ENCODE measurements at places on chromosomes 5 and 9.

GRCh38 chr5:113526421-113526820 is 12.9 kb downstream of the YTHDC2 start:
- no peak for DNase-seq

GRCh38 chr5:14204785-14205321 is 61.7 kb downstream of the TRIO start:
- peak; percentile 64 for DNase-seq

DNA sequence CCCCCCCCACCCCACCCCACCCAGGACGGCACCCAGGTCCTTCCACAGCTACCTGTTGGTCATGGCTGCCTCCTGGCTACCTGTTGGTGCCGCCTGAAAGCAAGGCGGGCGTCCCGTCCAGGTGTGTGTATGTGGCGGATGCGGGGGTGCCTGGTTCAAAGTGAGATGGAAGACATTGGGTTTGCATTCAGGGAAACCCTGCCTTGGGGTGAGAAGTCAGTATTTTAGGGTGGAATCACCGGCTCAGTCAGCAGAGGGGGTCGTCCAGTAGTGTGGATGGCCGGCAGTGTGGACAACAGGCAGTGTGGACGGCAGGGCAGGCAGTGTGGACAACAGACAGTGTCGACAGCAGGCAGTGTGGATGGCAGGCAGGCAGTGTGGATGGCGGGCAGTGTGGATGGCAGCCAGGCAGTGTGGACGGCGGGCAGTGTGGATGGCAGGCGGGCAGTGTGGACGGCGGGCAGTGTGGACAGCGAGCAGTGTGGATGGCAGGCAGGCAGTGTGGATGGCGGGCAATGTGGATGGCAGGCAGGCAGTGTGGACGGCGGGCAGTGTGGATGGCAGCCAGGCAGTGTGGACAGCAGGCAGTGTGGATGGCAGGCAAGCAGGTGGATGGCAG is 28.0 kb downstream of the NKD2 start:
- no peak for DNase-seq

DNA sequence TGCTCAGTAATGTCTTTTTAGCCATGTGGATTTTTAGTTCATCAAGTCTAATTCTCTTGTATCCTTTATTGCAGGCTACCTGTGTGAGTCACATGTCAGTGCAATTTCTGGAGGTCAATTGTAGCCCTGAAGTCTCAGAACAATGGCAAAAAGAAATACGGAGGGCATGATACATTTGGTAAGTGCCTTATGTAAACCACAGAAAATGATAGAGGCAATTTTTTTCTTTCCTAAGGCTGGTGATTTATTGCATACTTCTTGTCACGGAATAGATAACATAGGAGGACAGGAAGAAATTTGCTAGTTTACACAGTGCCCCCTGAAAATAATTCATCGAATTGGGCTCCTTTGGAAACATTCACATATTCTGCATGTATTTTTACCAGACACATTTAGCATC is 235.9 kb downstream of the DMRTA1 start:
- no peak for DNase-seq

GRCh38 chr9:114591849-114592248 is 4.3 kb downstream of the ATP6V1G1 start:
- no peak for DNase-seq

- DNase-seq = no peak
These were observed 69.8 kb upstream of the CCDC112 start for GRCh38 chr5:115366223-115366622.

GRCh38 chr9:123562844-123563346 is 206.9 kb downstream of the CRB2 start:
- DNase-seq = no peak

DNA sequence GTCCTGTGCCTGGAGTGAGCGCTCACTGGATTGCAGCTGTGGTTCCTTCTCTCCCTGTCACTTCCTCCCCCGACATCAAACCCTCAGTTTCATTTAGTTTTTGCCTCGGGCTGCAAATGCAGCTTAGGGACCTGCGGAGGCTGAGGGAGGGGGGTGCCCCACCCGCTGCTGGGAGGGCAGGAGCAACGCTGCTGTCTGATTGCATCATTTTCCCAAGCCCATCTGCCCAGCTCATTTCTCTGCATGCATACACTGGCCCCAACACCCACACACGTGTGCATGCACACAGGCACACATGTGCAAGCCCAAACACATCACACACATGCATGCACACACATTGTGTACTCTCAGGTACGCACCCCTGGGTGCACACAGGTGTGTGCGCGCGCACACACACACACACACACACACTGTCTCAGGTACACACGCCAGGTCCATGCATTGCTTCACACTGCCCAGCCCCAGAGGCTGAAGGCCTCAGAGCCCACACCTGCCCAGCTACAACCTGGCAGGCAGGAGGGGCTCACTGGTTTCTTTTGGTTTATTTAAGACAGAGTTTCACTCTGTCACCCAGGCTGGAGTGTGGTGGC is 3.4 kb downstream of the ASS1 start:
- DNase-seq = no peak

GRCh38 chr5:104512063-104512825 is 949.7 kb upstream of the NUDT12 start:
- DNase-seq = no peak

DNA sequence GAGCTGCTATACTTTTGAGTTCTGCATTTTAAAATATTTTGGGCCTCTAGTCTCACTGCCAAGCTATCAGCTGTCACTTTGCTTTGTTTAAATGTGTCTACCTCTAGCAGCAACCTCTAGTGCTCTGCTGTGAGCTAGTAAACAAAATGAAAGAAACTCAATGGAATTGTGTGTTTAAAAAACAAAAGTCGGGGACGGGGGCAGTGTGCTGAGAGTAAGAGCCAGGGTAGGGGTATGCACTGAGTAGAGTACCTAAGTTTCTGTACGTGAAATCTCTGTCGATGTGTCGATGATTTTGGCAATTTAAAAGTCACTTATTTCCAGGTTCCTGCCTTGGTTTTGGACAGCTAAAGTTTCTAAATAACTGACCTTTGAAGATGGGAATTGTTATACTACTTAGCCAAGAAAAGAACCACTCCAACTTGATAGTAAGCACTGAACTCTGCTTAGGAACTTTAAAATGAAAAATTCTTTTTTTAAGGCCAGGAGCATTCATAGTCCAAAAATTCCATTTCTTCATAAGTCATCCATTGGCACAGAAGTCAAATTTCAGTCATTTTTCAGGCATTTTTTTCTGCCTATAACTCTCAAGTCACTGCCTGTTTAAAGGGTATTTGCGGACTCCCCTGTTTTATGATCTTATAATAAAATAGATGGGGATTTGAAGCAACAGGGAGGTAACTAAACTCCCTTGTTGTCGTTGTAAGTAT is 111.5 kb downstream of the SAXO1 start:
- DNase-seq = no peak

DNA sequence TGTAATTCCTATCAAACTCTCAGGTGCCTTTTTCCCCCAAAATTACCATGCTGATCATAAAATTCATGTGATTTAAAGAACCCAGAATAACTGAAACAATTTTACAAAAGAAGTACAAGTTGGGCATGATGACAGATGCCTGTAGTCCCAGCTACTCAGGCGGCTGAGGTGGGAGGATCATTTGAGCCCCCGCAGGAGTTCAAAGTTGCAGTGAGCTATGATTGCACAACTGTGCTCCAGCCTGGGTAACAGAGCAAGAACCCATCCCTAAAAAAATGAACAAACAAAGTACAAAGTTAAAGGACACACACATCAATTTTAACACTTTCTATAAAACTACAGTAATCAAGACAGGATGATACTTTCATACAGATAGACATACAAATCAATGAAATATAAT is 97.9 kb upstream of the LPAR1 start:
- DNase-seq = no peak

DNA sequence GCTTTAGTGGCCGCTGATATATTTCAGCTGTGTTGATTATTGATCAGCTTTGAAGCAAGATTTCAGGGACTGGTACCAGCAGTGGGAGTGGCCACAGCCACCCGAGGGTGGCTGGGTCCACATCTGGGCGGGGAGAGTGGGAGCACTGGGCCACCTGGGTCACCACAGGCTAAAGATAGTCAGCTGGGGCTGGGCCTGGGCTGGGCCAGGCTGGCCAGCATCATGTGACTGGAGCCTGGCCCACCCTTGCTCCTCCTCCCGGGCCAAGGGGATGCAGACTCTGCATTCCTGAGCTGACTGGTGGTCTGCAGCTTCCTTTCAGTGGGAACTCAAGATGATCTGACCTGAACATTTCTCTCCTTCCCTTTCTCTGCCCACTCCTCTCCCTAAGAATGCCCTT is 27.1 kb downstream of the LARP1 start:
- DNase-seq = no peak

DNA sequence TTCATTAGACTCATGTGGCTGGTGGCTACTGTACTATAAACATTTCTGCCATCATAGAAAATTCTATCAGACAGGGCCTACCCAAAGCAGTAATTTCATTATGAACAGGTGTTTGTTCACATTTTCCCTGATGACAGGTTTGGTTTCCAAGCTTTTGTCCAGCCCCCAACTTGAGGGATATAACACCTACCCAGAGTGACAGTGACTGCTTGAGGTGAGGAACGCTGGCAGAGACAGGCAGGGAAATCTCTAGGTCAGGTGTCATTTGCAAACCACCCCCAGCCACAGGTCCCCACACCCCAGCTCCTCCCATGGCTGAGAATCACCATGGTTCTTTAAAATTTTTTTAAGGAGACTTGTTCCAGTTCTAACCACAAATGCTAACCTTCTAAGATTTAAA is 25.5 kb downstream of the GOLM1 start:
- DNase-seq = no peak

- DNase-seq = no peak
These were observed 46.5 kb upstream of the IRX2 start for GRCh38 chr5:2797981-2798380.

DNA sequence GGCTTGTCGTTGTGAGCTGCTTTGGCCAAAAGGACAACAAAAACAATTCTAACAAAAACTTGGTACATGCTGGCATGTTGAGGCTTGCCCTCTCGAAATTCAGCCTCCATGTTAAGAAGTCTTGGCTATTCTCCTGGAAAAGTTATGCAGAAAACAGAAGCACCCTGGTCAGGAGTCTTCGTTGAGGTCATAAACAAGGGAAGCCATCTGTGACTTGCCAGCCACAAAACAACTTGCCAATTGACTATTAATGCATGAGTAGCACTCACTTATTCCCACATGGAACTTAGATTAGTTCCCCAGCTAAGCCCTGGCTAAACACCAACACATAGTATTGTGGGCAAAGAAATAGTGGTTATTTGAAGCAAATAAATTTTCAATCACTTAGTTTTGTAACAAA is 521.0 kb upstream of the CHD1 start:
- DNase-seq = no peak

DNA sequence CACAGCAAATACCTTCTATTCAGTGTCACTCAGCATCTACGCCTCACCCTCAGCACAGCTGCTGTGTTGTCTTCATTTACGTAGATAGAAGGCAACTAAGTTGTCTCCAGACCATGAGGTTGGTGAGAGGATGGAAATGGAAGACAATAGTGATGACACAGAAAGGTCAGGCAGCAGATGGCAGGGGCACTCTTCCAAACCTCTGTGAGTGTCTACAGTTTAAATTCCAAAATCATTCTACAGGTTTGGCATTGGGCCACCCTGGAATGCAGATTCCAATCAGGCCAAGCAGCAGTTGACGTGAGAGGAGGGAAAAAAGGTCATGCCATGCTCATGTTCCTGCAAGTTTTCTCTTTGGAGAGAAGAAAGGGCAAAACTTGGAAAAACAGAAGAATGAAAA is 68.7 kb upstream of the ADAMTSL1 start:
- DNase-seq = no peak

DNA sequence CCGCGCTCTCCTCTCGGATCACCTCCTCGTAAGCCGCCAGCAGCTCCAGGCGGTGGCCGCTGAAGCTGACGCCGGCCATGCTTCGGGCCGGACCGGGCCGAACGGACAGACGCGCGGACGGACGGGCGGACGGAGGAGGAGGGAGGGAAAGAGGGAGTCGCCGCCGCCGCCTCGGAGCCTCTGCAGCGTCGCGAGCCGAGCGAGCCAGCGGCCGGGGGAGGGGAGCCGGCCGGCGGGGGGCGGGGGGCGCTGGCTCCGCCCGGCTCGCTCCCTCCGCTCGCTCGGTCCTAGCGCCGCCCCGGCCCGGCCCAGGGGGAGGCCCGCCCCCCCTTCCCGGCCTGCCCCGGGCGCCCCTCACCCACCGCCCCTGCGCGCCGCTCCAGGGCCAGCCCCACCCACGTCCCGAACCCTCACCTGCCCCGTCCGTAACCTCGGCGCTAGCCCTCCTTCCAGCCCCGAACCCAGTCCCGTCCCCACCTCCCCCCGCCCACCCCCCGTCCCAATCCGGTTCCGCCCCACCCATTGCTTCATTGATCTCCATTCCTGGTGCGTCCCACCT is at the start of gene DBN1:
Gene DBN1, minus strand, starts transcription at position 192 of the 559 bp plus-strand sequence. Its CDS starts 113 bp downstream, at position 79.
- no peak for DNase-seq

DNA sequence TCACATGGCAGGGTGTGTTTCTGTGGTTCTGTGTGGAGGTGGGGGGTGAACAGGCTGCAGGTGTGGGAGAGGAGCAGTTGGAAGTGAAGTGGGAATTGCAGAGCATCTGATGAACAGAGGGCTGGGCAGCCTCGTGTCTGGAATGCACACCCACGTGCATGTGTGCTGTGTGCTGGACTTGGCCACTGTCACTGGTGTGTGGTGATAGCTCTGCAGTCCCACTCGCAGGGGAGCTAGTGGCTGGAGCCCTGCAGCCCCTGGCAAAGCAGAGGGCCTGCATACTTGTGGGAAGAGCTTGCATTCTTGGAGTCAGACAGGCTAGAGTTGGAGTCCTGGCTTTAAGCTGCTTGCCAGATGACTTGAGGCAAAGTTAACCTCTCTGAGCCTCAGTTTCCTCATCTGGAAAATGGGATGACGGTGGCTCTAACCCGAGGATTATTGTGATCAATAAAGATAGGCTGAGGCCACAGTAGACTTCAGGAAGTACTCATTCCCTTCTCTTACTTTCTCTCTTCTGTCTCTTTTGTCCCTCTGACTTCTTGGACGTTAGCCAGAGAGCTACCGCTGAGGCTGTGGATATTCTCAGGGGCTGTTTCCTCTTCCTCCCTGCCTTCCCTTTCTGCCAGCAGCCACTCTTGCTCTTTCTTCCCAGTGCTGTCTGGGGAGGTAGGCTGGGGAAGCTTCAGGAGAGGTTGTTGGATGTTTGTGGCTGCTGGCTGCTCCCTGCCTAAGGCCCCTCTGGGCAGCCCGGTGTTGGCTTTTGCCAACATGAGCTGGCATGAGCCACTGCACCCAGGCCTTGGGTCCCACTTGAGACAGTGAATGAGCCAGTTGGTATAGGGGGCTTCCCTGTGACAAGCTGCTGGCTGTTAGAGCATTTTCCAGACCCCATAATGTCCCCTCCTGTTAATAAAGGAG is 18.3 kb downstream of the PSAT1 start:
- no peak for DNase-seq

DNA sequence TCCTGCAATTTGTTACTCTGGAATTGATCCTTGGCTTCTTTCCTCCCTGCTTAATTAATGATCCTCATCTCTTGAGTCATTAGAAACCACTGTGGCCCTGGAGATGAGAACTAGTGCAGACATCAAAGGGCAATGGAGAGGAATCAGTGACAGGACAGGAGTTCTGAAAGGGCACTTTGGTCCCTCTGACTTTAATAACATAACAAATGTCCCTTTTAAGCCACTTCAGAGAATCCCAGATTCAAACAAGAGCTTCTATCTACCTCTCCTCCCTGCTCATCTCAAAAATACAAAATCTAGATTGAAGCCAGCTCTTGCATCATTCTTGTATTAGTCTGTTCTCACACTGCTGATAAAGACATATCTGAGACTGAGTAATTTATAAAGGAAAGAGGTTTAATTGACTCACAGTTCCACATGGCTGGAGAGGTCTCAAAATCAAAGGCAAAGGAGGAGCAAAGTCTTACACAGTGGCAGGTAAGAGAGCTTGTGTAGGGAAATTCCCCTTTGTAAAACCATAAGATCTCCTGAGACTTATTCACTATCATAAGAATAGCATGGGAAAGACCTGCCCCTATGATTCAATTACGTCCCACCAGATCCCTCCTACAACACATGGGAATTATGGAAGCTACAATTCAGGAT is 139.1 kb downstream of the PLPPR1 start:
- DNase-seq = no peak

All from ureter (tissue), 1 donor.